ENCODE measurements at places on chromosomes 5 and 9.

GRCh38 chr5:172207511-172207910 is 13.5 kb downstream of the EFCAB9 start:
- DNase-seq, result no peak

GRCh38 chr5:150419630-150420270 is 7.0 kb upstream of the CD74 start:
- DNase-seq, result no peak

- DNase-seq, result no peak
Observed at GRCh38 chr9:119852390-119852789, 483.2 kb upstream of the BRINP1 start.

GRCh38 chr9:35690294-35690613 is 529 bp upstream of the TPM2 start:
- no peak for DNase-seq

DNA sequence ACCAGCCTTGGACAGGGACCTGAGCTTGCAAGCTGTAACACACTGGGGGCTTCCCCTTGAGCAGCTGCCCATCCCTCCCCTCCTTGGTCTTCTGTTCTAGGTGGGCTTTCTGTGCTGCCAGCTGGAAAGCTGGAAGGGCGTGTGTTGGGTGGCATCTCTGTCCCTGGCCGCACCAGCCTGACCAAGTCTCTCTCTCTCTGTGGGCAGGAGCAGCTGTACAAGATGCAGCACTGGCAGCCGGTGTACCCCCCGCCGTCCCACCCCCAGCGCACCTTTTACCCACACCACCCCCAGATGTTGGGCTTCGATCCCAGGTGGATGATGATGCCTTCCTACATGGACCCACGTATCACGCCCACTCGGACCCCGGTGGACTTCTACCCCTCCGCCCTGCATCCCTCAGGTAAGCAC is 32.1 kb upstream of the POMT1 start:
- DNase-seq, result no peak
